ENCODE measurements at places on chromosomes 3 and 15. TPM values are rescaled to one million over a fixed set of nuclear protein-coding genes. Genes with fewer than 3 reads are reported as not detected.

GABRB3 gene
- 56.5 TPM for polyA plus RNA-seq

PARP15 gene
- polyA plus RNA-seq, result 0.39 TPM

TMOD2 gene
- polyA plus RNA-seq, result 2.8 TPM

DNA sequence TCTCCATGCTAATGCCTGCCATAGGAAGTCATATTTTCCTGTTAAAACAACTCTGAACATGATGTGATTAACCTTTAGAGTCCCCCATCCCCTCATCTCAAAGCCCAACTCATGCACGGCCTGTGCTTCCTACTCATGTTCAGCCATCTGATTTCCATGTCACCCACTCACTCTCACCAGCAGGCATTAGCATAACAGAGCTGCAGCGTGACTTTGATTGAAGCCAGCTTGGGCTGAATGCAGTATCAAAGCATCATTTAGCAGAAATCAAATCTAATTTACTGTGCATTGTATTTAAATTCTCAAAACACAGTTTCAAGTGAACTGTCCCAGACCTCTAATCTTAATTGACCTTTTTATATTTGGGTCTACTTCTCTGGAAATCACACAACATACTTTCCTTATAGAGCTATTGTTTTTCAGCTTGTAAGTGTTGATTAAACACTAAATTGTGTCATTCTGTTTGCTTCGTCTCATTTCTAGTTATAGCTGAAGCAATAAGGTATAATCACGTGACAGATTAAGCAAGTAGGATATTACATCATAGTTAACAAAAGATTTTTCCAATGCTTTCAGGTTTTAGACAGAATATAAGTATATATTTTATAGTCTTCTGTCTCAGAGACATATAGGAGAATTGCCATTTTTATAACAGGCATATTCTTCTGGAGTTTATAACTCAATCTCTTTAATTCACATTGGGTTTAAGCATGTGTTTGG lies 501.5 kb downstream of the ROBO2 start:
- DNase-seq, result no peak

DNA sequence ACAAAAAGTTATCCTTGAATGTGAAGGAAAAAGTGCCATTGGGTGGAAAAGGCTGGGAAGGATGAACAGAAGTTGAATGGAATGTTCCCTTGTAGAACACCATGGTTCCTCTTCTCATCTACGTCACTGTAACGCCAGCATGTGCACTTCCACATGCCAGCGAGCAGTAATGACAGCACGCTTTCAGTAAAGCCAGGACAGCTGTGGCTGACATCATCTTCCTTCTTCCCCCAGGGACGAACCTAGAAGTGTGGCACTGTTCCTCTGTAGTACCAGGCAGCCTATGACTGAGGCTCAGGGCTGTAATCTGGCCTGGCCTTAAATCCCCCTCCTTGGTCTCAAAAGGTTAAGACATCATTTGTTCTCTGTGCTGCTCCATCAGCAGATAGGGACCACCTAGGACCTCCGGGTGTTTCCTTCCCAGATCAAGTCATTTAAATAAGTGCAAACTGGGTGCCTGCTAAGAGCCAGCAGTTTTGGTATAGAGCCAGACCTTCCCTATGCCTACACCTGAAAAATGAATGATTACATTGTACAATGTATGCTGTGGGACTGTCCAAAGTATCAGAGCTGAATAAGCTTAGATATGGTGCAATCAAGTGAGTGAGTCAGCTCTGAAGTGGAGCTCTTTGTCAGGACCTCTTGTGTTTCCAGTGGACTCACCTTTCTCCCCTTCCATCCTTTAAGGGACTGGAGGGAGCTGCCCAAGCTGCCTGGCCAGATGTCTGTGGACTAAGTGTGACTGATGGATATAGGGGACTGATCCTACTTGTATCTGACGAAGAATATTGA lies 5.6 kb upstream of the SRPRB start:
- no peak for DNase-seq

DNA sequence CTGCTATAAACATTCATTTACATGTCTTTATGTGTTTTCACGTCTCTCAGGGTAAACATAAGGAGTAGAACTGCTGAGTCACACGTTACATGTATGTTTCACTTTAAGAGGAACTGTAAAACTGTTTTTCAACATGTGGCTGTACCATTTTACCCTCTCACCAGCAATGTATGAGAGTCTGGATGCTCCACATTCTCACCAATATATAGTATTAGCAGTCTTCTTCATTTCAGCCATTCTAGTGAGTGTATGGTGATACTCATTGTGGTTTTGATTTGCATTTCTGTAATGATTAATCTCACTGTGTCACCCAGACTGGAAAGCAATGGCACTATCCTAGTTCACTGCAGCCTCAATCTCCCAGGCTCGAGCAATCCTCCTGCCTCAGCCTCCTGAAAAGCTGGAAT lies 37.1 kb downstream of the PHC3 start:
- DNase-seq, result no peak

All from GM23338 (cell line).